DMS153 (cell line): ENCODE measurements at places on chromosomes 6 and 20.

DNA sequence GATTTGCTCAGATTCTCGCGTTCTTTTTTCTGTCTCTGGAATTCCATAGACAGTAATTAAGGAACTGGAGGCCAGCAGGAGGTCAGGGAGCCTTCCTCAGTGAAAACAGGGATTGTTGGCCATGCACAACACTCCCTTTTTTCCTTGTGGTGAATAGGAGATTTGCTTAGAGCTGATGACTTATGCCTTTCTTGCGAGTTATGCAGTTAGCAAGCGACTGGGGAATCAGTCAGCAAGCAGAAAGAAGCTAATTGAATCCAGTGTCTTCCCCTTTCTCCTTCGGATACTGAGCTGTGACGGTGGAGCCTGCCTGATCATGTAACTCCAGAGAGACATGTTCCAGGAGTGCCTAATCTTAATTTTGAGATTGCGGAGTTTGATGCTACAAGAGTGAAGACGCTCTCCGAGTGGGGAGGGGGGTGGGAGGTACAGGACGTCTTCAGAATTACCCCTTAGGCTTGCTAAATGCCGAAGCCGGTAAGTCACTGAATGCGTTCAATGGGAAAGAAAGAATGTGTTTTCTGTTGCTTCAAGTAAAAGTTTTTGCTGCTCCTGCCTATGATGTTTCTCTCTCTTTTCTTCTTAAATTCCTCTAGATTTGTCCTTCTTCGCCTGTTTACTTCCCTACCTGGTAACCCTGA is 165.9 kb downstream of the SASH1 start:
- no peak for DNase-seq

- peak; percentile 22 for DNase-seq
Observed at GRCh38 chr20:36439040-36439730, 102.1 kb upstream of the MYL9 start.

DNA sequence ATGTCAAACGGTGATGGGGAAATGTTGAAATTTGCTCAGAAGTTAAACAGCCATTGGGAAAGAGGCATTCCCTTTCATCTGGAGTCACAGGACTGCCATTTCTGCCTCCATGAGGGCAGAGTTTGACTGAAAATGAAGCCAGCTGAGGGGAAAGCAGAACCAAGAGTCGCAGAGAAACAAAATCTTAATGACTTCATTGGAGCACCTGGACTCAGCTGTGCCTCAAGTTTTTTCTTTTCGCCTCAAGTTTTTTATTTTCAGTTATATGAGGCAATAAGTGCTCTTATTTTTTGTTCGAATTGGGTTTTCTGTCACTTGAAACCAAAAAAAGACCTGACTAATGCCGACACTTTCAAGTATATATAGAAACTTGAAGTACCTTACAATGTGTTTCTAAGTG is 161.3 kb downstream of the PKHD1 start:
- DNase-seq: no peak

- DNase-seq: no peak
Observed at GRCh38 chr6:27553123-27553904, 80.4 kb upstream of the ZNF184 start.

DNA sequence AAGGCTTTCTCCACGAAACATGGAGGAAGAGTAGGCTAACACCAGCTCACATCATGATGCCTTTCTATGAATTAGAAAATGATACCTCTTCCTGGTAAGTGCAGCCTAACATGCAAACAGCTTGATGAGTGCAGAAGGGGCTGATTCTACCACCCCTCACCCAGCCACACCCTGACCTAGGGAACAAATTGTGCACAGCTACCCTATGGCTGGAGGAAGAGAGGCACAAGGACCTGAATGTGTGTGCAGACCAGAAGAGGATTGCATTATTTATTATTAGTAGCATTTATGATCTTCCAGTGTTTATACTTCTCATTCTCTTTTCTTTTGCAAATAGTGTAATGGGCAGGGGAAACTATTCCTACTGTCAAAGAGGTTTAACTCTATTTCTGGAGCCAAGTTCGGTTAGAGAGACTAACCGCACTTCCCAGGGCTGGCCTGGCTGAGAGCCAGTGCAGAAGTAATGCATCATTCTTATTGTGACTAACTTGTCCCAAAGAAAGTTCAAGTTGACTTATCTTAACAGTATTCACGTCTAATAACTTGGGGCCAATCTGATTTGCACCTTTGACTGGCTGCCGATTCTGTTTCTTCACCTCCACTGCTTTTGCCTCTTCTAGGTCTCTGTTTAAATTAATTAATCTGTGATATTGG is 237.5 kb downstream of the CD83 start:
- no peak for DNase-seq

DNA sequence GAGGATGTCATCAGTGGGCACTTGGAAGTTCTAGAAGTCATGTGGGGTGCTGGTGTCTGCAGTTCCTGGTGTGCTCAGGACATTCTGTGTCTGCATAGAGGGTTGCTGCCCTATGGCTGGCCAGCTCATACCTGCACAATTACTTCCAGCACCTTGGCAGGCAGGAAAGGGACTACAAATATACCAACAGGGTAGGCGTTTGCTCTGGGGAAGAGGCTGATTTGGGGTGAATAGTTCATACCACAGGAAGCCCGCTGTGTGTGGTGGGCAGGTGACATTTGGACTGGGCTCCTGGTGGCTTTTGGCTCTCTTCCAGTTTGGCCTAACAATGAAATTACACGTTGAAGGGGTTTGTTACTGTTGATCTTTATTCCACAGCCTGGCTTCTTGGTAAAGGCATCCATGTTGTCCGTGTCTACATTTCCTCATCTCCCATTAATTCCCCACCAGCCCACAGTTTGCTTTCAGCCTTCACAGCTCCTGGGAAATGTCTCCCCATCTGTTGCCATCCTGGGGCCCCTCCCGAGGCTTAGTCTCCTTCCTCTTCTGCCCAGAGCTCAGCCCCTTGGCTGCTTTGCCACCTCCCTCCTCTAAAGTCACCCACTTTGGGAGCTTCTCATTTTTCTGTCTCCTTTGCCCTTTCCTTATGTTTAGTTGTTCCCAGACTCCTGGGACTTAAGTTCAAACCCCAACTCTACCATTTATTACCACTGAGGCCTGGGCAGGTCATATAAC is 88.1 kb downstream of the RSPH3 start:
- peak; percentile 8 for DNase-seq

- DNase-seq: no peak
Observed at GRCh38 chr6:167045828-167046580, 46.8 kb downstream of the CEP43 start.

DNA sequence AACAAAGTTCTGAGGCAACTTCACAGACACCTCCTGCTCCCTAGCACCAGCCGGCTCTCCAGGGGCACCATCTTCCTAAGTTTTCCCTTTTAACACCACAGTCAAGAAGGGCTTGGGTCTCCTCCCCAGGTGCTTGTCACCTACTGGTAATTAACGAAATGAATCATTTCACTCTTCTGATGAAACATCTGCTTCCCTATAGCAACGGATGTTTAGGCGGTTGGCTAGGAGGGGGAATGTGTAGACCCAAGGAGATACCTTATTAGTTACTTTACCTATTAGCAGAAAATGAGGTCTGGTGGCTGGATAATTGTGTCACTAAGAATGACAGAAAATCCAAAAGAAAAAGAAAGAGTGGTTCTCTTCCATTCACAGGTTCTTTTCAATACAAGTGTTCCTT is 46.3 kb upstream of the FABP7 start:
- DNase-seq: no peak

DNA sequence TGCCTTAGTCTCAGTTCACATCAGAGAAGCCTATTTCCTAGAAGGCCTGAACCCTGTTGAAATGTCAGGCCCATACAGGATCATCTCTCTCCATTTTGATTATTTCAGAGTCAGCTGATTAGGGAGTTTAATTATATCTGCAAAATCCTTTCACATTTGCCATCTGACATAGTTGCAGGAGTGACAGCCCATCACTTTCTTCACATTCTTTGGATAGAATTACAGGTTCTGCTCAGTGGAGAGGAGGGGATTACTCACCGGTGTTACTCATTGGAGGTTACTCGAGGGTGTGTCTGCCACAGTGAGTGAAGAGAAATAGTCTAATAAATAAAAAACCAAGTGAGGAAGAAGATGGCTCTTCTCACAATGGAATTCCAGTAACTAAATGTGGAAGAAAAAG is 216.8 kb downstream of the TMEM242 start:
- no peak for DNase-seq

DNA sequence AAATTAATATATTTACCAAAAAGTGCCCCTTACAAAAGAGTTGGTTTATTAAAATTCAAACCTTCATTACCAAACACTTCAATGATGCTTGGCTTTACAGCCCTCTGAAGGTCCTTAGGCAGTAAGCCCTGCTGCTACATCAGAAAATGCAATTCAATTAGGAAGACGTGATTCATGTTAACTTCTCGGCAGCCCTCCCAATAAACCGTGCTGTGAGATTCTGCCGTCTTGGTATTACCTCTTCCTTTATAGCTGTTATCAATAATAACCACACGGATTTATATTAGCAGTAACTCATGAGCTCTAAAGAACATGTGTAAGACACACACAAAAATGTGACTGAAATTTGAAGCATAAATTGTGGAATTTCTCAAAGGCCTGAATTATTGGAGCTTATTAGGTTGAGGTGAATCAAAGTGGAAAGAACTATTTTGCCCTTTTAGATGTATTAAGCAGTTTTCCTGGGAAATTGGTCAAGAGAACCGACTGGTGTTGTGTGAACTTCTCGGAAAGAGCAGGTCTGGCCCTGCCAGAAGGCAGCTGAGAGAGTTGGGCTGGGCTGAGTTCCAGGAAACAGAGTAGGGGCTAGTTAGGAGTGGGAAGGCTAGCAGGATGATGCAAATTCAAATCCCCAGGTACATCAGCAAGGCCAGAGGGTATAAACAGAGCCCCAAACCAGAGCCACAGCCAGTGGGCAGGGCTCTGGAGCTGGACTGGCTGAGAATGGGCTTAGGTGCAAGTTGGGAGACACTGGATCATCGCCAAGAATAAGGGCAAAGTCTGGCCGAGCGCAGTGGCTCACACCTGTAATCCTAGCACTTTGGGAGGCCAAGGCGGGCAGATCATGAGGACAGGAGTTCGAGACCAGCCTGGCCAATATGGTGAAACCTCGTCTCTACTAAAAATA is 33.1 kb downstream of the FGD2 start:
- DNase-seq: no peak

GRCh38 chr20:24588725-24589340 is 119.4 kb downstream of the SYNDIG1 start:
- no peak for DNase-seq

GRCh38 chr6:85747666-85748065 is 105.0 kb upstream of the SYNCRIP start:
- no peak for DNase-seq

DNA sequence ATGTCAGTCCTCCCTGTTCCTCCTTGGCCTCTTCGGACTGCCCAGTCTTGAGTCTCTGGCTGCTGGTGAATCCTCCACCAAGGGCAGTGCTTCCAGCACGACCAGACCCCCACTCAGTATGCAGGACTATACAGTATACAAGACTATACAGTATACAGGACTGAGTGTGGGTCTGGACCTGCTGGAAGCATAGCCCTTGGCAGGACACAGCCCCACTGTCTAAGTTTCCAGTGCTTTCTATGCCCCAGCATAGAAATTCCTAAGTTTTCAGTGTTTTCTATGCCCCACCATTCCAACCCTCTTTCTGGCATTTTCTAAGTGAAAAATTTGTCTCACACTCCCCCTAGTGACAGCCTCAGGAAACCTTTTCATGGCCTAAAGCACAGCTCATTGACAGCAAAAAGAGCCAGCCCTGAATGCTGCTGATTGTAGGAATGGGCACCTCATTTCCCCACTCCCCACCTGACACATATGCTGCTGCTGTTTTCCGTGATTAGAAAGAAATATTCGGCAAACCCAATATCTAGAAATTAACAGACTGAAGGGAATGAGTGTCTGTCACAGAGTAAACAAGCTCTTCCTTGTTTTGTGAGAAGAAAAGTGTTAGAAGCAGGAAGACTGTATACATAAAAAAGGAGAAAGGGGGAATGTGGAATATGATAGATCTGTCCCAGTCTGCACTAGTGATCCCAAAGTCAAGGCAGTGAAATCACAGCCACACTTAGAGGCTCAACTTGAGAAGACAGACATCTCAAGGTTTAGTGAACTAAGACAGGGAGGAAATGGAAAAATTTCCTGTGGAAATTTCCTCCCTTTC is 206.9 kb downstream of the IBTK start:
- DNase-seq: peak; percentile 34

DNA sequence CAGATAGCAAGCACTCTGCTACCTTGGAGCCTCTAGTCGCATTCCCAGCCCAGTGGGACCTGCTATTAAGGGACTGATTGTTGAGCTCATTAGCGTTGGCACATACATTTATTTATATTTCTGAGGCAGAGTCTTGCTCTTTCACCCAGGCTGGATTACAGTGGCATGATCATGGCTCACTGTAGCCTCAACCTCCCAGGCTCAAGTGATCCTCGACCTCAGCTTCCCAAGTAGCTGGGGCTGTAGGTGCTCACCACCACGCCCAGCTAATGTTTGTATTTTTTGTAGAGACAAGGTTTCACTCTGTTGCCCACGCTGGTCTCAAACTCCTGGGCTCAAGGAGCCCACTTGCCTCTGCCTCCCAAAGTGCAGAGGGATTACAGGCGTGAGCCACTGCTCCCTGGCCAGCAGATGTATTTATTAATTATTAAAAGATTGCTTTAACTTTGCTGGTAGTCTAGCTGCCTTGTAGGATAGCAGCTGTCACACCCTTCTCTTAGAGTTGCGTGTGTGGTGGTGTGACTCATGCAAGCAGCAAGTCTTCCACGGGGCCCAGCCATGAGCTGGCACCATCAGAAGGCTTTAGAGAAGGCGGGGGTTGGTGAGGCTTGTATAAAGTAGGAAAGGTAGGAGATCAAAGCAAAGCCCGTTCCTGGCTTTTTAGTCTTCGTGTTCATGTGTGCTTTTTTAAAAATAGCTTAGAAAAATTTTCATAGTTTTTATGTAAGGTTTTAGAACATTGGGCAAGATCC is 16.5 kb downstream of the ACTR5 start:
- DNase-seq: no peak

GRCh38 chr6:31465185-31465536 is 32.8 kb upstream of the MICB start:
- DNase-seq: no peak

- DNase-seq: no peak
Observed at GRCh38 chr6:56549014-56549413, 93.7 kb downstream of the DST start.

- DNase-seq: no peak
Observed at GRCh38 chr6:119891644-119892043, 542.1 kb upstream of the MAN1A1 start.

- no peak for DNase-seq
Observed at GRCh38 chr20:39899881-39900280, 789.2 kb downstream of the MAFB start.

DNA sequence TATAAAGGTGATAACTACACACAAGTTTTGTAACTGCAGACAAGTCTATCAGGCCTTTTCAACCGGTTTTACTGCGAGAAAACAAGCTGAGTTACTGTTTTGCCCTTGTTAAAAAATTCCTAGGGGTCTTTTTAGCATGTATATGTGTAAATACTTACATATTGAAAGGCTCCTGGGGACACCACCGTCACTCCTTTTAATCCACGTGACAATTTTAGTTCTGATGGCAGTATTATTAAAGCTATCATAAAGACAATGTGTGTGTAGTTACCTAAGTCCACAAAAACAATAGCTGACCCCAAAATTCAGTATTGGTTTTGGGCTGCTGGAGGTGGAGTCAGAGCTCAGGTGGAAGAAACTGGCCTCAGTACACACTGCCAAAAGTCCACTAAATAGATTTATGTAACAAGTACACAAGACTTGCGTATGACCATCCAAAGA is 41.3 kb upstream of the HFE start:
- DNase-seq: no peak

GRCh38 chr6:146898069-146898887 is 299.5 kb downstream of the ADGB start:
- no peak for DNase-seq

- DNase-seq: no peak
Observed at GRCh38 chr6:156562019-156562418, 215.2 kb upstream of the ARID1B start.
